RPMI7951 (cell line): ENCODE measurements at places on chromosomes 7 and 10.

DNA sequence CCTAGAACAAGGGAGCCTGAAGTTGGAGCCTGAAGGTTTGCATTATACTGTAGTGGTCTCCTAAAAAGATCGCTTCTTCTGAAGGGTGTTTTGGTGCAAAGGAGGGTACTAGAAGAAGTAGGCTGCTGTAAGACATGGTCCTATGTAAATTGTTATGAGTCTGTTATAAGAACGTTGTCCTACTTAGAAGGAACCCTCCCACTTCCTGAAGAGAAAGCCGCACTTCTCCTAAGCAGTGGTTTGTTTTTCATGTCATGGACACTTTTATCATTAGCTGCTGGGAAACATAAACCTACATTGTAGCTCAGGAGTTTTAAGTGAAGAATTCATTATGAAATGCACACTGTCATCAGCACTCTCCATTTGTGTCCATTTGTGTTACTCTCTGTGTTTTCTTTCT, 129.1 kb upstream of the ITGB1 start:
- DNase-seq = no peak

- DNase-seq = no peak
Measured at GRCh38 chr7:74231232-74231590, 21.4 kb downstream of the LAT2 start.

DNA sequence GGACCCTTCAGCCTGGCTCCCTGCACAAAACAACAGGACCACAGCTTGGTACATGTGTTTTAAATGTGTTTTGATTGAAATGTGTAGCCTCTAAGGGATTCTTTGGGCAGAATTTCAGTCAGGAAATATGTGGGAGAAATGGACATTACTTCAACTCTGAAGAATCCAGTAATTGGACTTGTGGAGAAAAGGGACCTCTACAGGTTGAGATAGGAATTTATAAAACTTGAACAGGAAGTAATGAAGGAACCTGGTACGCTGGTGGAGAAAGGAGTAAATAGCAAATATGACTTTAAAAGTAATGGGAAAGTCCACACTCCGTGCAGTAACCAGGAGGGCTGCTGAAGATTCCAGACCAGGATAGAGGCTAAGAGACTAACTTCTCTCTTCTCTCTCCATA, 220.5 kb downstream of the LHFPL3 start:
- DNase-seq = no peak

GRCh38 chr10:117165538-117166417, 27.7 kb upstream of the VAX1 start:
- DNase-seq = peak; percentile 39

- no peak for DNase-seq
Measured at GRCh38 chr10:92268748-92269147, 22.1 kb downstream of the CPEB3 start.
